Smooth muscle cell of trachea (primary cell): ENCODE measurements at places on chromosomes 4 and X. TPM values are rescaled to one million over a fixed set of nuclear protein-coding genes. Genes with fewer than 3 reads are reported as not detected.

OPRPN gene
- not detected in 2 replicates for total RNA-seq

ARSJ gene
- total RNA-seq: 28.0 and 31.4 TPM in 2 replicates

SHROOM3 gene
- 19.2 and 27.5 TPM in 2 replicates for total RNA-seq

INTU gene
- total RNA-seq: 6.3 and 8.9 TPM in 2 replicates

KIF4A gene
- 1.3 and 21.1 TPM in 2 replicates for total RNA-seq

MAP7D3 gene
- 13.9 and 19.6 TPM in 2 replicates for total RNA-seq

UNC5C gene
- 2.5 and 4.9 TPM in 2 replicates for total RNA-seq

PFKFB1 gene
- total RNA-seq: not detected in 2 replicates

FAM53A gene
- 2.3 TPM in 2 replicates for total RNA-seq

TBC1D9 gene
- total RNA-seq: 31.9 and 33.4 TPM in 2 replicates

FREM3 gene
- total RNA-seq: not detected in 2 replicates

MAGEA12 gene
- total RNA-seq: not detected in 2 replicates

UGT2B15 gene
- not detected in 2 replicates for total RNA-seq

GAGE13 gene
- total RNA-seq: not detected in 2 replicates
